Activated T-cell treated with anti-CD3 and anti-CD28 coated beads, Interleukin-2, amount 50 U/mL, for 48 hours (primary cell): ENCODE measurements at places on chromosomes 13 and 19.

- DNase-seq, result no peak
These were observed 959 bp upstream of the IGFL3 start for GRCh38 chr19:46125447-46125846.

DNA sequence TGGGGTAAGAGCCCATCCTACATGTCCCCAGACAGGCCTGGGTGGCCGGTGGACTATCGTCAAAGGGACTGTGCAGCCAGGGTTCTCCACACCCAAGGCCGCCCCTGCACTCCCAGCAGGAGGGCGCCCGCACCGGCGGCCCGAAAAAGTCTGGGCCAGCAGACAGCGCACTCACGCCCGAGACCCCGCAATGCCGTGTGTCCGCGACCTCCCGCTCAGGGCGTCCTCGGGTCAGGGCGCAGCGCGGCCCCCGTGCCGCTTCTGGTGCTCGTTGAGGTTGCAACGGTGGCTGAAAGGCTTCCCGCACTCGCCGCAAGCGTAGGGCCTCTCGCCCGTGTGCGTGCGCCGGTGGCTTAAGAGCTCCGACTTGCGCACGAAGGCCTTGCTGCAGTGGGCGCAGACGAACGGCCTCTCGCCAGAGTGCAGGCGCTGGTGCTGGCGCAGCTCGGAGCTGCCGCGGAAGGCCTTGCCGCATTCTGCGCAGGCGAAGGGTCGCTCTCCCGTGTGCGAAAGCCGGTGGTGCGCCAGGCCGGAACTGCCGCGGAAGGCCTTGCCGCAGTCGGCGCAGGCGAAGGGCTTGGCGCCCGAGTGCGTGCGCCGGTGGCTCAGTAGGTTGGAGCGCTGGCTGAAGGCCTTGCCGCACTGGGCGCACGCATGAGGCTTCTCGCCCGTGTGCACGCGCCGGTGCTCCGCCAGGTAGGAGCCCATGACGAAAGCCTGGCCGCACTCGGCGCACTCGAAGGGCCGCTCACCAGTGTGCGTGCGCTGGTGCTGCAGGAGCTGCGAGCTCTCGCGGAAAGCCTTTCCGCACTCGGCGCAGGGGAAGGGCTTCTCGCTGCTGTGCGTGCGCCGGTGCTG lies 2.8 kb upstream of the A1BG start:
- peak; percentile 65 for DNase-seq

GRCh38 chr19:49475995-49476880 lies 2.2 kb downstream of the FLT3LG start:
- DNase-seq, result peak; percentile 88

GRCh38 chr13:34164582-34164981 lies 346.6 kb downstream of the RFC3 start:
- DNase-seq, result no peak

GRCh38 chr13:113491982-113492381 lies 1.5 kb upstream of the DCUN1D2 start:
- no peak for DNase-seq

DNA sequence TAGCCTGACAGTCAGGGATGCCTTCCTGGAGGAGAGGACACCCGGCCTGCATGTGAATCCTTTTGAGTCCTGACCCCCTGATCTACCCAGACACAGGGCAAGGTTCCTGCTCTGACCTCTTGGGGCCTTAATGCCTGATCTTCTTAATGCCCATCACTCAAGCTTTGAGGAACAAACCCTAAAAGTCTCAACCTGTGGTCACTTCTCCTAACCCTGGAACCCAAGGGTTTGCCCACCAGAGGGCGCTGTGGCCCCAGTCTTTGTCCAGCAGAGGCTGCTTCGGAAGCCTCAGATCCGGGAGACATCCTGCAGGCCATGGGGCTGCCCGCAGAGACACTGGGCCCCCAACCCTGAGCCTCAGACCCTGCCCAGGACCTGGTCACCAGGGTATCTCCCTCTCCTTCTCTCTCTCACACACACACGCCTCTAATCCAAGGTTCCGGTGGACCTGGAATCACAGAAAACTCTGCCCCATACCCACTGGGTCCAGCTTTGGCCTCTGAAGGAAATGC lies 9.8 kb upstream of the DPF1 start:
- DNase-seq, result peak; percentile 88

GRCh38 chr13:109983447-109983846 lies 197.1 kb upstream of the IRS2 start:
- DNase-seq, result no peak

GRCh38 chr13:21297447-21297846 lies 121.0 kb downstream of the MRPL57 start:
- no peak for DNase-seq

DNA sequence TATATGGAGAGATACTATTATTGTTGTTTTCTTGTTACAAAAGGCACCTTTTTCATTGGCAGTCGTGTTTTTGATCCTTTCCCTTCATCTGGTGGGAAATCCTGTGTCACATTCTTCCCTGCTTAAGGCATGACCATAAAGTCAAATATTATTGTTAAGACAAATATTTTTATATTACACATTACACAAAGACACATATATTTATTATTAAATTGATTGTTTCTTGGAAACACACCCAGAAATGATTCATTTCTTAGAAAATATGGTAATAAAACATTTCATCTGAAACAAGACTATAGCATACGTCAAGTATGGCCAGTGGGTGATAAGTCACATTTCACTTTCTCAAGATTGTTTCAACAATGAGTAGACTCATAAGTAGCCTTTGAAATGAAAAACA lies 77.3 kb downstream of the KCTD12 start:
- no peak for DNase-seq

GRCh38 chr19:41193430-41194156 lies 574 bp downstream of the CYP2S1 start:
- DNase-seq, result no peak

GRCh38 chr13:34749046-34749445 lies 193.0 kb upstream of the NBEA start:
- DNase-seq, result no peak

DNA sequence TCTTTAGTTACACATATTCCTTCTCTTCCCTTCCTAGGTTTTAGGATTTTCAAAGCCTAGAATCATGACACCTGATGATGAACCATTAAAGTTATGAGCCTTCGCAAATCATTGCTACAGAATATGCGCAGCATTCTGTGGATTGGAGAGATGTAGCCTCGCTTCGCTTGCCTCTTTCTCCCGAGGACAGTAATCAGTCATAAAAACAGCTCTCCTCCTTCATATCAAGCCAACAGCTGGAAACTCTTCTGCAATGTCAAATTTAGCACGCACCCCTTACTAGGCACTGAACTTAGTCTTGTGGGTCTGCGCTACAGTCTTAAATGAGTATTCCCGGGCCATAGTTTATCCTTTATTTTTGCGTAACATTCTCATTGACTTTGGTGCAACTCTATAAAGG lies 79.6 kb downstream of the DACH1 start:
- DNase-seq, result no peak

DNA sequence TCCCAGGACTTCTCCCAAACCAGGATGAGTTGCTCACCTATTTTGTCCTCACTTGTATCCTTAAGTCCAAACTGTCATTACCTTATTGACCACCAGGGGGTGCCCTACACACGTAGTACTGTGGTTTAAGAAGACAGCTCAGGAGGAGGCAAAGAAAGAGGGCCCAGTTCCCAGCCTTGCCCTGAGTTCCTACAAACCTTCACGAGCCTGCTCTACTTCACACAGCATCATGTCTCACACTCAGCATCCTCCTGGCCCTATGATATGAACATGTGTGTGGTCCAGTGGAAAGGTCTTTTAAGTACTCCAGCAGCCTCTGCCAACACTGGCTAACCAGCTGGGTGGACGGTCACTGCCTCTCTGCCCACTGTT lies 8.1 kb upstream of the ZNF784 start:
- DNase-seq, result peak; percentile 87
